NCI-H1417 (cell line): ENCODE measurements at places on chromosomes 1 and 21.

DNA sequence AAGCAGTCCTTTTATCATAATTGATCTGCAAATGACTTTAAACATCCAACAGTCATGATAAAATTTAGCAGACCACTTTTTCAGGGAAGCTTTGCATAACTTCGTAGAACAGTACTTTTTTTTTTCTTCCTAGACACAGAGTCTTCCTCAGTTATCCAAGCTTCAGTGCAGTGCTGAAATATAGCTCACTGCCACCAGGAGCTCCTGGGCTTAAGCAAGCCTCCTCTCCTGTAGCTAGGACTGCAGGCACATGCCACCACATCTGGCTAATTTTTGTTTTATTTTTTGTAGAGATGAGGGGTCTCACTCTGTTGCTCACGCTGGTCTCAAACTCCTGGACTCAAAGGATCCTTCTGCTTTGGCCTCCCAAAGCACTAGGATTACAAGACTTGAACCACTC is 3.8 kb downstream of the F13B start:
- DNase-seq: no peak

DNA sequence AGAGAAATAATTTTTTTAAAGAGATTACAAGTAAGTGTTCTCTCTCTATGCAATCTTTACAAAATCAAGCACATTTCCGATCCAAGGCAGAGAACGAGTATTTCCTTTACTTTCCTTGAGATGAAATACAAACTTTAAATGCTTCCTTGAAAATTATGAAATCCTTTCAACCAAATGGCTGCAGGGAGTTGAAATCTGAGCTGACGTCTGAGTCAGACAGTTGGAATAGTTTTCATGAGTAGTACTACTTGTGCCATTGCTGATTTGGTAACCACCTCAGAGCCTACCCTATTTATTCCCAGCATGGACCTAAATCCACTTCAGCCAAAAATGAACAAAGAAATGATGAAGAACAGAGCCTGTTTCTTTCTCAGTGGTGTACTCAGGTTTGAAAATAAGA is 183.6 kb downstream of the GIPC2 start:
- DNase-seq: no peak

GRCh38 chr1:93961906-93962305 is 52.7 kb upstream of the GCLM start:
- DNase-seq: no peak

- DNase-seq: peak; percentile 40
These were observed at the start of gene SH2D5 for GRCh38 chr1:20732588-20733359. Gene SH2D5 (minus strand): TSS chr1:20732703. CDS start chr1:20728044, 4,659 bp downstream.

- peak; percentile 90 for DNase-seq
These were observed 1.4 kb downstream of the APP start for GRCh38 chr21:26169061-26169610.

DNA sequence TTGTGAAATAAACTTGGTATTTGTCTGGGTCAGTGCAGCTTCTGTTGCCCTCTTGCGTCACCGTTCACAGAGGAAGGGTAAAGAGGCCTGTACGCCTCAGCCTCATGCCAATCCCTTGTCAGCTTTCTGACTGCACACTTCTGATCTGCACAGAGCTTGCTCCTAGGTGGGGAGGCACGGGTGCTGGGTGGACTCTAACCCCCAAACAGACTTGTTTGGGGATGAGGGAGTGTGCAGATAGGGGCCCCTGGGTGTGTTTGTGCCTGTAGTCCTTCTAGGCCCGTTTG is 803 bp upstream of the B4GALT2 start:
- no peak for DNase-seq
